ENCODE measurements at places on chromosomes 12 and 14.
A peak's percentile ranks its signal among the peaks of the same experiment; 100 is the strongest.

DNA sequence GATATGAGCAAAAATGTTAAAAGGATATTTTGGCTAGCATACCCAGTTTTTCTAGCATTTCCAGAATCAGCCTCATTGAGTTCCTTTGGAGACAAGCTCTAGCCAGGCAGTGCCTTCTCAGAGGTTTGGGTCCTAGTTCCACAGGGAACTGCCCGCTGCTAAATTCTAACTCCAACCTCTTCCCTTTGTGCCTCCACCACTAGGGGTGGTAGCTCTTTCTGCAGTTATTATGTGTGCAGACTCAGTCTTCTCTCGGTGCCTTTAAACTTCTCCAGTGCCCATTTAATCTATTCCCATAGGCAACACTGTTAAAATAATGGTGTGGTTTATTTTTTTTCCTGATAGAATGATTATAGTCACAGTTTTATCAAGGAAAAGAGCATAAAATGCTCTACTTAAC lies 21.5 kb upstream of the SLC25A3 start:
- peak; percentile 41 for DNase-seq

- DNase-seq, result no peak
Observed at GRCh38 chr12:68356060-68356695, 24.0 kb upstream of the MDM1 start.

DNA sequence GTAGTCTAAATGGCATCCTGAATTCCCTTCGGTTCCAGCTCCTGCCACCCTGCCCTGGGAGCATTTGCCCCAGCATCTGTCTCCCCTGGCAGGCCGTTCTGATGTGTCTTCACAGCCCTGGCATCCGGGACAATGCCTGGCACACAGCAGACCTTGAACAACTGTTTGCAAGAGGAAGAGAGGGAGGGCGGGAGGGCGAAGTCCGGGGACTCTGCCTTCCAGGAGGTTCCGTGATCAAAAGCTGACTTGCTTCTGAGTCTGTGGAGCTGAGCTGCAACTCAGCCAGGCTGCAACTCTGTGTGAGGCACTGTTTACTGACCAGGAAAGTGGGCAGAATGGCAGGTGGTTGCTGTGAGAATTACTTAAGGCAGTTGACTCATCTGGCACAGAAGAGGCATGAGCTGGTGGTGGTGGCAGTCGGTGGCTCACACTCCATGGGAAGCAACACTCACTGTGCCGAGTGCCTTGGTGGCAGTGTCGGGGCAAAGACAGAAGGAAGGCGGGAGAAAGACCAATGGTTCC lies 61.1 kb upstream of the DLK1 start:
- DNase-seq, result no peak

DNA sequence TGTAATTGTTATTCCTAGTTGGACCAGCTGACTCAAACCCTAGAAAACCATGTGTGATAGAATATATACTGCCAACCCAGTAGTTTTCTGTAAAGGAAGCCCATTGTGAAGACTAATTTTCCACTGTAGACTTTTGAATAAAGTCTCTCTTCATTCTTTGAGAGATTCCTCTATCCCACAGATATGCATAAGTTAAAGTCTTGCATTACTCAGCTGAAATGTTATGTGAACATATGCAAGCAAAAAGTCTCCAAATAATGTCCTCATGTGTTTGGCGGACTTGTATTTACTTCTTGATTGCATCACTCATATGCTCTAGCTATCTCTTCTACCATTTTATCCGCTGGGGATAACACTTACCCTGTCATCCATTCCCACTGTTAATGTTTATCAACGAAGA lies 35.1 kb upstream of the OTOGL start:
- DNase-seq, result no peak

GRCh38 chr14:44494137-44494536 lies 12.9 kb downstream of the FSCB start:
- DNase-seq, result no peak

DNA sequence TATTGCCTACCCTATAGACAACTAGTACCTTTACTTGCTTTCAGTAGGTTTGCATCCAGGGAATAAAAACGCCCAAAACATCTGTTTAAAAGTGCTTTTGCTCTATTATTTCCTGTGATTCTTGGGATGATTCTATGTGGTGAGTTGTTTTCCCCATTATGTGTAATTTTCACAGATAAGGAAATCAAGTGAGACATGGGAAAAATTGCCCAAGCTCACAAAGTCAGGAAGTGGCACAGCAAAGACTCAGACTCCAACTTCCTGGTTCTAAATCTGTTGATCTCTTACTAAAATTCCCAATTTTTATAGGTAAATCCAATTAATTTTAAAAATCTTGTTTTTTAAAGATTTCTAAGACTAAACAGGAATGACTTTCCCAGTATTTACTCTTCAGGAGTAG lies 39.0 kb downstream of the NID2 start:
- DNase-seq, result no peak

DNA sequence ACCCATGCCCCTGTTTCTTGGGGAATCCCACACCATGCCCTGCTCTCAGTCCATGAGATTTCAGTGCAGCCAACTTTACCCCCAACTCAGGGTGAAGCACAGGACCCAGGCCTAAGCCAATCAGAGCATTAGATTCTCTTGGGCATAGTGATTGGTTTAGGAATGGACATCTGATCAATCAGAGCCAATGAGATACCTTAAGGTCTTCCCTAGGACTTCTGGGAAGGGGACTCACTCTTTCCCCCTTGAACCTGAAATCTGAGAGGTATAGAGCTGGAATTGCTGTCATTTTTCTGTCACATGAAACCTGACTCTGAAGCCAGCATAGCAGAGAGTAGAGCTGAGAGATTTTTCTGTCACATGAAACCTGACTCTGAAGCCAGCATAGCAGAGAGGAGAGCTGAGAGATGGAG lies 127.1 kb downstream of the ZFP36L1 start:
- DNase-seq, result no peak

DNA sequence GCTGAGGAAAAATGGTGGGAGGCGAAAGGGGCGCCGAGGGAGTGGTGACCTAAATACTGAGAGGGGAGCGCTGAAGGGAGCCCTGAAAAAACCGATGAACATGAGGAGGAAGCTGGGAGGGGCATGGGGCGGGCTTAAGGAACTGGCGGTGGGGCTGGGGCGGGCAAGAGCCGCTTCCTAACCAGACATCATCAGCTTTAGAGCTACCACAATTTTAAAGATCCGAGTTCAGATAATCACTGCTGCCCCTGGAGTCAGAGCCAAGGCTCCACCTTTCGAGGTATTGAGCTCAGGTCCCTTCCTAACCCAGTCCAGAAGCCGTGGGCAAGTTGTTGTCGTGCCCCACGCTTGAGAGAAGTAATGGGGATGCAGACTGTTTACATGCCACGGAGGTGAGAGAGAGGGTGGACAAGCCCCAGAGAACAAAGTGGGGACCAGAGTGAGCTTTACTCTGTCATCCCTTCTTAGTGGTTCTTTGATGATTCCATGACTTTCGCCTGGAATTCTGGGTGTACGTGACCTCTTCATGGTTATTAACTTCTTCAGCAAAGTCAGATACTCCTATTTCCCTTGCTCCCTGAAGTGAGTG lies 393 bp downstream of the ORMDL2 start:
- DNase-seq, result no peak

- DNase-seq, result no peak
Observed at GRCh38 chr14:50198499-50198898, 32.9 kb downstream of the SOS2 start.

GRCh38 chr12:25830456-25830855 lies 128.0 kb upstream of the RASSF8 start:
- DNase-seq, result no peak

GRCh38 chr14:70137788-70138187 lies 51.0 kb downstream of the SLC8A3 start:
- DNase-seq, result no peak

- DNase-seq, result no peak
Observed at GRCh38 chr12:106113824-106114446, 24.8 kb downstream of the NUAK1 start.

- peak; percentile 44 for DNase-seq
Observed at GRCh38 chr12:131854861-131855476, 26.8 kb downstream of the MMP17 start.

DNA sequence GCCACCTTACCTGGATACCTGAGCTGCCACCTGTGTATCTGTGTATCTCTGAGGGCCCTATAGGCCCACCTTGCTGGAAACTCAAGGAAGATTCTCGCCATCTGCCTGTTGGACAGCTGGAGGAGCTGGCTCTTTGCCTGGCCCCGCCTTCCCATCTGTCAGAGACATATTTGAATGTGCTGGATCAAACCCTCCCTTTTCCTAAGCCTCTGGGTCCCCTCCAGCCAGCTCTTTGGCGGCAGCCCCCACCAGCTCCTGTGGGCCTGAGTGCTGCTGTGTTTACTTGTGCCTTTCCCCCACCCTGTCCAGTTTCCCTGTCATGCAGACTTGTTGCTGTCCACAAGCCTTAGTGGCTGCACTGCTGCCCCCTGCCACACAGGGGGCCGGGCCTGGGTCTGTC lies 55.9 kb upstream of the SRSF5 start:
- no peak for DNase-seq

- no peak for DNase-seq
Observed at GRCh38 chr12:4145990-4146859, 127.3 kb upstream of the CCND2 start.

- DNase-seq, result no peak
Observed at GRCh38 chr14:97164021-97164420, 366.8 kb downstream of the VRK1 start.

- no peak for DNase-seq
Observed at GRCh38 chr12:9864913-9865675, 4.1 kb downstream of the CLEC2B start.

GRCh38 chr14:50225974-50226297 lies 5.4 kb downstream of the SOS2 start:
- peak; percentile 58 for DNase-seq

DNA sequence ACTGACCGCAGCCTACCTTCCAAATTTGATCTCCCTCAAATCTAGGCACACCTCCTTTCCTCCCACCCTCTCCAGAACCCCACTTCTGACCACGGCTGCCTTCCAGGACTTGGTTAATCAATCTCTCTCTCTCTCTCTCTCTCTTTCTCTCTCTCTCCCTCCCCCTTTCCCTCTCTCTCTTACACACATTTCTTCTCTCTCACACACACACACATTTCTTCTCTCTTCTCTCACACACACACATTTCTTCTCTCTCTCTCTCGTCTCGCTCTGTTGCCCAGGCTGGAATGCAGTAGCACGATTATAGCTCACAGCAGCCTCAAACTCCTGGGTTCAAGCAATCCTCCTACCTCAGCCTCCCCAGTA lies 521 bp upstream of the GMFB start:
- DNase-seq, result no peak

- no peak for DNase-seq
Observed at GRCh38 chr14:48052973-48053372, 377.6 kb upstream of the MDGA2 start.

- DNase-seq, result peak; percentile 24
Observed at GRCh38 chr12:83040339-83040738, 353.6 kb downstream of the TMTC2 start.

All from NB4 (cell line).